Chondrocyte (in vitro differentiated cells): ENCODE measurements at places on chromosomes 3 and 15. TPM values are rescaled to one million over a fixed set of nuclear protein-coding genes. Genes with fewer than 3 reads are reported as not detected.
A peak's percentile ranks its signal among the peaks of the same experiment; 100 is the strongest.

KNG1 gene
- total RNA-seq = not detected in 3 replicates

PLA2G4D gene
- not detected in 3 replicates for total RNA-seq

CD86 gene
- total RNA-seq = not detected in 3 replicates

IL5RA gene
- not detected in 3 replicates for total RNA-seq

CX3CR1 gene
- 0.12 TPM in 1 of 3 replicates, not detected in the others for total RNA-seq

NMB gene
- 5.7 to 8.5 TPM (median 7.8 TPM) in 3 replicates for total RNA-seq

TMC3 gene
- not detected in 3 replicates for total RNA-seq

SCAANT1 gene
- not detected in 3 replicates for total RNA-seq

GPR15 gene
- total RNA-seq = not detected in 3 replicates

DNA sequence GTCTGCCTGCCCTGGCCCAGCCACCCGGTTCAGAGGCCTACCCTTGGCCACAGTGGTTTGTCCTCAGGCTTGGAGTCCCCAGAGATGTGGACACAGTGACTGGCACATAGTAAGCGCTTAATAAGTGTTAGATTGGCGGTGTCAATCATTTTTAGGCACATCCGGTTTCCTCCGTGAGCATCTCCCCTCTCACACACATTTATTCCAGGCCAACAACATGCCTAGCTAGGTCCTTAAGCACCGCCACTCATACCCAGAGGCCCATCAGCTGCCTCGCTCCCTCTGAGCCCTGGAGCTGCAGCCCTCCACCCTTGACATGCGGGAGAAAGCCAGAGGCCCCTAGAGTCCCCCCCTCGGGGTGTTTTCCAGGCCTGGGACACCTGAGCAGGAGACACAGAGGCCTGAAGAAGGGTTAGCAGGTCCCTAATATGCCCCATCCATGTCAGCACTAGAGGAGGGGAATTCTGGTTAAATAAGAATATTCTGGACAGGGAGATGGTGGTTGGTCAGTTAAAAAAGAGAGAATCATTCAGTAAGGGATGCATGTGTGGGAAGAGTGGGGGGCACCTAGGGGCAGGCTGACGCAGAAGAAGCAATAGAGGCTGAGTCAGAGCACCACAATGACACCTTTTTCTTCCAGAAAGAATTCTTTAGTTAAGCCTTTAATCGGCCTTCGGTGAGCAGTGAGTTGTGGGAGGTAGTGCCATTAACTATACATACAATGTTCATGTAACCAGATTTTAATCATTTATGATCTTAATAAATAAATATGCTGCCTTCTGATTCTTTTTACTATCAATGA is 22.3 kb downstream of the NR2F2 start:
- H3K36me3 ChIP-seq = peaks cover 2% of the 10 kb centered on the region
- peak overlapping the region; percentile 15 for H3K4me3 ChIP-seq
- peaks cover 72% of the 10 kb centered on the region for H3K4me1 ChIP-seq
- peak overlapping the region; percentile 60 for H3K27ac ChIP-seq

DNA sequence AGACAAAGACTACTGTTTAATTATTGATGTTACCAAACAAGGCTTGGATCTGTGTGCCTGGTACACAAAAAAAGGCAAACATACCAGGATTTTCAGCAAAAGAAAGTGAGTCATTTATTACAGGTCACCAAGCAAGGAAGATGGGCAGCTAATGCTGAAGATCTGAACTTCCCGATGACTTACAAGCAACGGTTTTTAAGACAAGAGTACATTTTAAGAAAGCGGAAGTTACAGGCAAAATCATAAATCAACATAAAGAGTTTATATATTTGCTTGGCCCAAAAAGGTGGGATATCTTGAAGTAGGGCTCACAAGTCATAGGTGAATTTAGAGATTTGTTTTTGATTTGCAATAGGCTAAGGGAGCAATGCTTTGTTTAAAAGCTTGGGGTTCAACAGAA is 125.4 kb upstream of the SPATA16 start:
- H3K36me3 ChIP-seq = no peaks in the 10 kb centered on the region
- H3K4me3 ChIP-seq = no peak overlapping the region
- peaks cover 2% of the 10 kb centered on the region for H3K27me3 ChIP-seq
- DNase-seq = no peak
- H3K4me1 ChIP-seq = no peaks in the 10 kb centered on the region

GRCh38 chr15:75204340-75205063 is 2.8 kb downstream of the C15orf39 start:
- peak overlapping the region; percentile 97 for H3K27ac ChIP-seq
- peaks cover 2% of the 10 kb centered on the region for H3K27me3 ChIP-seq
- DNase-seq = no peak

DNA sequence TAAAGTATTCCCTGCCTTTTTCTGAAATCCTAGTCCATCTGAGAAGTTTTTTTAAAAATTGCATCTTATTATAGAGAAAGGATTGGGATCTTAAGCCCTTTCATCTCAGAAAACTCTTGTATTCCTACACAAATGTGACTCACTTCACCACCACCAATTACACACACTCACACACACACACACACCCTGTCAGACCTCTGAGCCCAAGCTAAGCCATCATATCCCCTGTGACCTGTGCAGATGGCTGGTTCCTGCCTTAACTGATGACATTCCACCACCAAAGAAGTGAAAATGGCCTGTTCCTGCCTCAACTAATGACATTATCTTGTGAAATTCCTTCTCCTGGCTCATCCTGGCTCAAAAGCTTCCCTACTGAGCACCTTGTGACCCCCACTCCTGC is 1181.9 kb downstream of the ROBO2 start:
- no peak overlapping the region for H3K4me3 ChIP-seq
- H3K27me3 ChIP-seq = no peaks in the 10 kb centered on the region
- no peaks in the 10 kb centered on the region for H3K36me3 ChIP-seq

DNA sequence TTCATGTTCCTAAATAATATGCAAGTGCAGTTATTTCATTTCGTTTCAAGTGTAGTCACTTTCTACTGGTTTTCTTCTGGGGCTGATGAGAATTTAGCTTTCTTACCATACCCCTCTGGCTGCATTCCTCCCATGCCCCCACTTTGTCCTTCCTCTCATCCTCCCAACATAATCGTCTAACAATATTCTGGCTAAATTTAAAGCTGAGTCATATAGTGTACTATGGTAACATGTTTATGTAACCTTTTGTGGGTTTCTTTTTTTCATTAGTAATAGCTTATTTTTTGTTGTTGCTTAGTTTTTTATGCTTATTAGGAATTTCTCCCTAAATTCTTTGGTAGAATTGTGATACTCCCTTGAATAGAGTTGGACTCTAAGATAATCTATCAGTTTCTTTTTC is 30.5 kb downstream of the DUT start:
- H3K27me3 ChIP-seq = no peaks in the 10 kb centered on the region
- peak overlapping the region; percentile 75 for H3K27ac ChIP-seq
- H3K4me3 ChIP-seq = no peak overlapping the region
- no peak for DNase-seq

DNA sequence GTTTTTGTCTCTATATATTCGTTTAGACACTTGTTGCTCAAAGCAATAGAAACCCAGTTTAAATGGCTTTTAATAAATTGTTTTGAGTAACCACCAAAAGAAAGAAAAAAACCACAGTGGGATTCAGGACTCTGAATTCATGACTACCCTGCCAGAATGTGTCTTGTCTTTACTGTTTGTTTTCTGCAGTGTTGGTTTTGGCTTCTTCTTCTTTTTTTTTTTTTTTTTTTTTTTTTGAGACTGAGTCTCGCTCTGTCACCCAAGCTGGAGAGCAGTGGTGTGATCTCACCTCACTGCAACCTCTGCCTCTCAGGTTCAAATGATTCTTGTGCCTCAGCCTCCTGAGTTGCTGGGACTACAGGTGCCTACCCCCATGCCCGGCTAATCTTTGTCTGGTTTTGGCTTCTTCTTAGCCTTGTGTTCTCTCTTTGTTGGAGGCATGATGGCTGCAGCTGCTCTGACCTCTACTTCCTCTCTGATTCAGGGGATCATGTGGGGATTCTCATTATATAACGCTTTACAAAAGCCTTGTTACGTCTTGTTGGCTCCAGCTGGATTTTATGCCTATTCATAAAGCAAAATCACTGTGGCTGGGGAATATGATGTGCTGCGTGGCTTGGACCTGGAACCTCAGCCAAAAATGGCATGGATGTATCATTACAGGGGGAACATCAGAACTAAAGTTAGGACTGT is 54.0 kb downstream of the PLS1 start:
- no peak for DNase-seq
- no peaks in the 10 kb centered on the region for H3K27me3 ChIP-seq
- no peak overlapping the region for H3K27ac ChIP-seq
- H3K36me3 ChIP-seq = no peaks in the 10 kb centered on the region
- no peak overlapping the region for H3K4me3 ChIP-seq

GRCh38 chr15:40471105-40471807 is 472 bp downstream of the CHST14 start:
- H3K27me3 ChIP-seq = no peaks in the 10 kb centered on the region
- H3K4me1 ChIP-seq = peaks cover 12% of the 10 kb centered on the region
- H3K27ac ChIP-seq = peak overlapping the region; percentile 22
- H3K4me3 ChIP-seq = peak overlapping the region; percentile 80
- peak; percentile 86 for DNase-seq
- peaks cover 5% of the 10 kb centered on the region for H3K36me3 ChIP-seq

DNA sequence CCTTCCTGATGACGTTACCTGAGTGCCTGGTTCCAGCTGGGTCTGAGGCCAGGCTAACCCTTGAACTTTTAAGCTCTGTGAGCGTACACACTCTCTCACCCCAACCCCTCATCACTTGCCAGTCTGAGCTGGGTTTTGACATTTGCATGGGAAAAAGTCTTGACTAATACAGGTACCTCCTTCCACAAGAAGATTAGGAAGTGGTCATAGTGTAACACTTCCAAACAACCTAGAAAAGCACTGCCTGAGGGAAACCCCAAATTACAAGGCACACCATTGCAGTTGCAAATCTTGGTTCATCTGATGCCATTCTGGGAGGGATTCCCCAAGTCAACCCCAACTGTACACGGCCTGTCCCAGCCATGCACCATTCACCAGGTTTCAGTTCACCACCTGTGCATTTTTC is 499.8 kb downstream of the FOXP1 start:
- no peaks in the 10 kb centered on the region for H3K27me3 ChIP-seq
- DNase-seq = no peak

- no peaks in the 10 kb centered on the region for H3K27me3 ChIP-seq
- peak overlapping the region; percentile 15 for H3K27ac ChIP-seq
- no peak for DNase-seq
Observed at GRCh38 chr3:24128199-24129005, 183.3 kb downstream of the NR1D2 start.

DNA sequence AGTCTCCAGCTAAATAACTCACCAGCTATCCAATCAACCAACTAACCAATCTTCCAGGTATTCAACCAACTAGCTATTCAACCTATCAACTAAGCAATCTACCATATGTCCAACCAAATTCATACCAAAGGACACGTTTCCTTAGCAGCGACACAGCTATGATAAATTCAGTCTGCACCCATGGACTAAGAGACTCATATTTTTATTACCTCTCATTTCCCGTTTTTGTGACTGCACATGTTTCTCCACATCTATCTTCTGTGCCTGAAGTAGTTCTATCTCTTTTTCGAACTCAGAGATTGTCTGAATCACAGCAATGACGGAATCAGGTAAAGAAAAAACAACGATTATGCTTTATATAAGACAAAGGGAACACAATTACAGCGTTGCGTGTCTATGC is 34.0 kb upstream of the GNB5 start:
- H3K27me3 ChIP-seq = no peaks in the 10 kb centered on the region
- no peaks in the 10 kb centered on the region for H3K36me3 ChIP-seq
- no peak for DNase-seq
- no peak overlapping the region for H3K4me3 ChIP-seq
- no peaks in the 10 kb centered on the region for H3K4me1 ChIP-seq

DNA sequence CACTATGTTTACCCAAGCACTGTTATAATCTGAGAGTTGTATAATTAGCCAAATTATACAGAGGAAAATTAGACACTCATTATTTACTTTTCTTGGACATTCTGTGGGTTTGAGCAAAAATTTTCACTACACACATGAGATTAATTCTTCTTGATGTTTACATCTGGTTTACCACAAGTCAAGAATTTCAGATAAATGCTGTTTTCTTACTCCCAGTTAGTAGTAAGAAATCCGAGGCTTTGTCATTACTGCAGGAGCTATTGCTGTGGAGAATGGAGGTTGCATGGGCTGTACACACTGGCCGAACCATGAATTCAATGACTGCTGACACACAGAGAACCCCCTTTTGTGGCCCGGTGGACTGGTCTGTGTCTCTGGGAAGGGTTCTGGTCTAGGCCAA is 207.7 kb upstream of the CFAP20DC start:
- H3K27ac ChIP-seq = no peak overlapping the region
- no peaks in the 10 kb centered on the region for H3K27me3 ChIP-seq
- no peak for DNase-seq
- H3K36me3 ChIP-seq = no peaks in the 10 kb centered on the region

- H3K4me3 ChIP-seq = peak overlapping the region; percentile 58
- peaks cover 6% of the 10 kb centered on the region for H3K36me3 ChIP-seq
- peak; percentile 38 for DNase-seq
- H3K4me1 ChIP-seq = peaks cover 76% of the 10 kb centered on the region
Observed at GRCh38 chr15:74178326-74179100, 5.0 kb downstream of the ISLR start.

DNA sequence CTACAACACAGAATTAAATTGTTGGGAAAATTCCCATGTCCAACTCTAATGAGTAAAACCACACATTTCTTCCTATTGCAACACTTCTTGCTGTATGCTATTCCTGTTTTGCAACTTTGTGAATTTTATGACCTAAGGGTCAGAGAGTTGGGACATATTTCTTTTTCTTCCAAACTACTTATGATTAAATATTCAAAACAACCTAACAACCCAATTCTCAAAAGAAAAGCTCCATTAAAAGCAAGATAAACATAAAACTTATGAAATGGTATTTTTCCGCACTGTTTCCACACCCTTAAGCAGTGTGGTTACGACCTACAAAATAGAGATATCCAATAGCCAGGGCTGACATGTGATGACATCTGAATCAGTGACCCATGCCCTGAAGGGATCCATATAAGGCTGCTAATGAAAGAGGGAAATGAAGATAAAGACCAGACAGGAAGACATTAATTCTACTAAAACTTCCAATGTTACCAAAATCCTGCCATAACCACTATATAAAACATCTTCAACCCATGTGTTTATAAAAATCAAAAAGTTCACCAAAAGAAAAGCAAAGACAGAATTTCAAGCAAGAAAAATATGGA is 45.6 kb downstream of the DMXL2 start:
- peaks cover 14% of the 10 kb centered on the region for H3K4me1 ChIP-seq
- DNase-seq = no peak
- H3K4me3 ChIP-seq = no peak overlapping the region
- no peaks in the 10 kb centered on the region for H3K27me3 ChIP-seq

DNA sequence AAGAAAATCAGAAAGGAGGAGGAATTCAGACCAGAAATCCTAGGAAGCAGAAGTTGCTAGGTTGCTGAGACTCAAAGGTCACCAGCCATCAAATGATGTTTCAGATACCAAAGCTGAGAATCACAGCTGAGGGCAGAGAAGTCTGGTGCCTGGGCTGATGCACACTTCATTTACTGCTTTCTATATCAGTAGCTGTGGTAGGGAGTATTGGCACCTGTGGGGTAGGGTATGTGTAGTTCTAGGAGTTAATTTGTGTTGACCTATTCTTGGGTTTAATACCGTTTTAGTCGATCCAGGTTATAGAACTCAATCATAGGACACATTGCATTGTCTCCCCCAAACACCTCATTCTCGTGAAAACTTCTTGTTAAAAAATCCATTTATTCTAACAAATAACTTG is 529.6 kb downstream of the AGBL1 start:
- H3K27ac ChIP-seq = no peak overlapping the region
- no peaks in the 10 kb centered on the region for H3K4me1 ChIP-seq
- no peak for DNase-seq
- no peaks in the 10 kb centered on the region for H3K27me3 ChIP-seq
- H3K4me3 ChIP-seq = no peak overlapping the region

GRCh38 chr3:16474216-16474615 is 39.3 kb downstream of the RFTN1 start:
- peak overlapping the region; percentile 70 for H3K27ac ChIP-seq
- DNase-seq = no peak
- H3K36me3 ChIP-seq = peaks cover 15% of the 10 kb centered on the region
- peaks cover 67% of the 10 kb centered on the region for H3K4me1 ChIP-seq
